ENCODE measurements at places on chromosomes 5 and 9. TPM values are rescaled to one million over a fixed set of nuclear protein-coding genes. Genes with fewer than 3 reads are reported as not detected.

NNT gene
- total RNA-seq, result 27.3 TPM

LHX2 gene
- total RNA-seq, result 0.19 TPM

DNA sequence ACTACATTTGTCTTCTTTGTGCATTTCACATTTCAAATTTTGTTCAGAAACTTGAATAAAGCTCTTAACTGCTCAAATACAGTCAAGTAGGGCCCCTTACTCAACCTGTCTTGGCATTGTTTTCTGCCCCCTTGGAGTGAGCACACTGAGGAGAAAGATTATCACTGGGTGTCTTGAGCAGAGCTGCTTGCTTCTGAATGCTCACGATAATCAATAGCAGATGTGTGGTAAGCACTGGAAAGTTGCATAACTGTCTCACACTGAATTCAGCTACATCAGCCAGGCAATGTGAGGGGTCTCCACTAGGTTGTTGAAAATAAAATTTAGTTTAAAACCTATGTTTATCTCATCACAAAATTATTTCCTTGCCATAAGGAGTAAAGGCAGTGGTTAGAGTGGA is 7.8 kb upstream of the TNFAIP8 start:
- H3K27me3 ChIP-seq, result no peaks in the 10 kb centered on the region
- no peaks in the 10 kb centered on the region for H3K36me3 ChIP-seq
- no peak overlapping the region for H3K4me3 ChIP-seq
- no peak overlapping the region for H3K27ac ChIP-seq
- no peak for DNase-seq

DNA sequence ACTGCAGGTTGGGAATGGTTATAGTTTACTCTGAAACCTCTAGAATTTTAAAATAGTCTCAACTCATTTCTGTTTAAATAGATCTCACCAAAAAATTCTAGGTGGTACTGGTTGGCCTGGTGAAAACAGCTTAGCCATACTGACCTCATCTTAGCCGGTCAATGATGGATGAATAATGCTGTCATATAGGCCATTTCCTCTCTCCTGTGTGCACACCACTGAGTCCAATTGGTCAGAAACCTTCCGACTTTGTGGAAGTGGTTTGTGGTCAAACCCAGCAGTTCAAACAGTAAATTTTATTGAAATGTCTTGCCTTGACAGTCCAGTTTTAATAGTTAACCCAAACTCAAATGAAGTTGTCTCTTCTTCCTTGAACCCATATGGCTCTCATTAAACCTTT is 98.6 kb downstream of the GIN1 start:
- no peaks in the 10 kb centered on the region for H3K4me1 ChIP-seq
- no peaks in the 10 kb centered on the region for H3K36me3 ChIP-seq
- no peak overlapping the region for H3K4me3 ChIP-seq

GRCh38 chr9:74951725-74952151 is 974 bp downstream of the C9orf40 start:
- H3K4me3 ChIP-seq, result peak overlapping the region; percentile 81
- no peaks in the 10 kb centered on the region for H3K36me3 ChIP-seq
- peaks cover 12% of the 10 kb centered on the region for H3K4me1 ChIP-seq
- H3K27me3 ChIP-seq, result no peaks in the 10 kb centered on the region
- H3K27ac ChIP-seq, result no peak overlapping the region
- DNase-seq, result peak; percentile 59

- H3K27me3 ChIP-seq, result no peaks in the 10 kb centered on the region
- peaks cover 5% of the 10 kb centered on the region for H3K4me1 ChIP-seq
- H3K27ac ChIP-seq, result no peak overlapping the region
These were observed 148.4 kb upstream of the NFIL3 start for GRCh38 chr9:91572044-91572443.

DNA sequence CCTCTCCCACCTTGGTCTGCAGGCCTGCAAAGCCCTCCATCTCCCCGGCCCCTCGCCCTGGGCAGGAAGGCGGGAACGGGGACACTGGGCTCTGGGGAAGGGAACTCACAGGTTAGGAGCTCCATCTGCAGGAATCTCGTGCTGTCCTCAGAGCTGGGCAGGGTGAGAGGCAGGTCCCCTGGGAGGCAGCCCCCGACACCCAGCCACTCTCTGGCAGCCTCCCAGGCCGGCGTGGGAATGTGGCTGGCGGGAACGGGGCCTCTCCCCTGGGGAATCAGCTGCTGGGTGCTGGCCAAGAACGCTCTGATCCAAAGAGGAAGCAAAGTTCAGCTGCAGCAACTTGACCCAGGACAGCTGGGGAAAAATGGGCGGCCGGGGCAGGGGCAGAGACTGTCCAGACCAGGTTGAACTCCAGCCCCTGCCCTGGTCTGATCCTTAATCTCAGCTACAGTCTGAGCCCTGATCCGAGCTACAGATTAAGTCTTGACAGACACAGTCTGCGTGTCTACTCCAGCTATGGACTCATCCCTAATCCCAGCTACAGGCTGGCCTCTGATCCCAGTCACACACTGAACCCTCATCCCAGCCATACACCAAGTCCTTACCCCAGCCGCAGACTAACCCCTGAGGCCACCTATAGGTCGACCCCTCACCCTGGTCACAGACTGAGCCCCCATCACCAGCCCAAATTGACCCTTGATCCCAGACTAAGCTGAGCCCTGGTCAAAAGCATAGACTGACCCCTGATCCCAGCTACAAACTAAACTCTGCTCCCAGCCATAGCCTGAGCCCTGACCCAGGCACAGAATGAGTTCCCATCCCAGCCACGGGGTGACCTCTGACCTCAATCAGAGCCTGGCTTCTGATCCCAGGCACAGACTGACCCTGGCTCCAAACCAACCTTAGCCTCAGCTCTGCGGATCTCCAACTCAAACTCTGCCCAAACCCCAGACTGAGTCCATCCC is 37.3 kb upstream of the EGFL7 start:
- H3K4me3 ChIP-seq, result no peak overlapping the region
- H3K4me1 ChIP-seq, result no peaks in the 10 kb centered on the region
- H3K27ac ChIP-seq, result no peak overlapping the region

- no peaks in the 10 kb centered on the region for H3K27me3 ChIP-seq
- no peak for DNase-seq
- H3K36me3 ChIP-seq, result no peaks in the 10 kb centered on the region
- H3K4me1 ChIP-seq, result no peaks in the 10 kb centered on the region
These were observed 28.0 kb downstream of the TNIP1 start for GRCh38 chr5:151052836-151053235.

DNA sequence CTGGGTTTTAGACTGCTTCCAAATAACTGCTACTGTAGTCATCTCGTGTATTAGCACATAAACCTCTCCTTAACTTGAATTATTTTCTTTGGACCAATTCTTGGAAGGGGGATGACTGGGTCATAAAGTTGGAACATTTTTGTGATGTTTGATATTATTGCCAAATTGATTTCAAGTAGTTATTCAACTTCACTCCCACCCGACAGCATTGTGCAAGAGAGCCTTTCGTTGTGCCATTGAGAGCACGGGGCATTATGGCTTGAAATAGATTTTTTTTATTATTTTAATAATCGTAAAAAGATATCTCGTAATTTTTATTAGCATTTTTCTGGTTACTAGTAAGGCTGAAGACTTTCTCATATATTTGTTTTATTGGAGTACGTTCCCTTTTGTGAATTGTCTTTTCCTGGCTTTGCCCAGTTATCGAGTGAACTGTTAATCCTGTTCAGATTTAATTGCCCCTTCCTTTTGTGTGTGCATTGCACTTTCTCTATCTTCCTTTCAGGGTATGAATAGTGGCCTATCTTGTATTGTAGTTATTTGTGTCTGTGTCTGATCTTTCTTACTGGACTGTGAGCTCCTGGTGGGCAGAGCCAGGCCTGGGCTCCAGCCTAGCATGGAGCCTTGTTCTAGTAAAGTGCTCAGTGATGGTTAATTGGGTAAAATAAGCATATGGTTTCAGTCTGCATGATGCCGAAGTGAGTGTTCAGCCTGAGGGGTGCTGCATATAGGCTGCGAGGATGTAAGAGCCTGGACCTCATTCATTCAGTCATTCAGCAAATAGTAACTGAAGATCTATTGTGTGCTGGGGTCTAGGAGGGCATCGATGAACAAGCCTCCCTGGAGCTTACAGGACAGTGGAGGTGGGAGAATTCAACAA is 93.5 kb upstream of the SHB start:
- no peak for DNase-seq
- H3K4me3 ChIP-seq, result no peak overlapping the region
- no peak overlapping the region for H3K27ac ChIP-seq
- no peaks in the 10 kb centered on the region for H3K4me1 ChIP-seq
- no peaks in the 10 kb centered on the region for H3K36me3 ChIP-seq

DNA sequence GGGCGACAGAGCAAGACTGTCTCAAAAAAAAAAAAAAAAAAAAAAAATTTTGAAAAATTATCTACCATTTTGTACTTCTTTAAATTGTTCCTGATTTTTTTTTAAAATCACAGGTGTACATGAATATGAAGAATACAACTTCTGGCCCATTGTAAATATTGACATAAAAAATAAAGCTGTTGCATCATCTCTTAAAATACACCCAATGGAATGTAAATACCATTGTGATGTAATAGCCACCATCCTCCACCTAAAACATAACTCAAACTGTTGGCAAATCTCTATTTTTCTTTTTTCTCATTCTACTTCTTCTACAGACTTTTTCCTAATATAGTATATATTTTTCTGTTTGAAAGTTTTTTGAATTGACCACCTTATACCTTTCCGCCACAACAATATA is 61.0 kb upstream of the TEX48 start:
- no peaks in the 10 kb centered on the region for H3K27me3 ChIP-seq
- no peaks in the 10 kb centered on the region for H3K36me3 ChIP-seq
- H3K4me1 ChIP-seq, result no peaks in the 10 kb centered on the region
- no peak overlapping the region for H3K4me3 ChIP-seq
- DNase-seq, result no peak

DNA sequence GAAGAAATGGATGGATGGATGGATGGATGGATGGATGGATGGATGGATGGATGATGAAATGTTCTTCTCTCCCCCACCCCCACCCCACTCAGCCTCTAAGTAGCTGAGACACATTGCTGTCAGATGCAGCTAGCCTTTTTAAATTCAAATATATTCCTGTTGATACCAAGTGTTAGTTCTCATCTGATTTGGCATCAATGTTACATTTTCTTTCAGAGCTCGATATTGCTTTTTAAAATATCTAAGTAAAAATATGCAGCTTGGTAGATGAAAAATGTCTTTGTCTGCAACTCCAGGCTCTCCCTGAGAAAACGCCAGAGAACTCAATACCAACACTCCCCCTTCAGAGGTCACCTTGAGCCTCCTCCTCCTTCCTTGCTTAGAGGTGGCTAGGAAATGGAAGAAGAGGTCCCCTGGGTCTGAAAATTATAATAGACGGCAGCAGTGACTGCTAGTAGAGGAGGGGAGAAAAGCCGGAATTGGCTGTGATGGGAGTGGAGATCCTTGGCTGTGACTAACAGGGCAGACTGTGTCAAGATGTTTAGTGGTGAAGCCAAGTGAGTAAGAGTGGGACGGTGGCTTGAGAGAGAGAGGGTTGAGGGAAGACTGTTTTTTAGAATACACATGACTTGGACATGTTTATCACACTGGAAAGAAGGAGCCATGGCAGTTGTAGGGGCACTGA is 156.0 kb downstream of the ZNF462 start:
- no peak overlapping the region for H3K4me3 ChIP-seq
- DNase-seq, result no peak
- H3K4me1 ChIP-seq, result no peaks in the 10 kb centered on the region

GRCh38 chr9:109568568-109569210 is 70.6 kb upstream of the PTPN3 start:
- no peak overlapping the region for H3K27ac ChIP-seq
- no peaks in the 10 kb centered on the region for H3K36me3 ChIP-seq
- H3K4me1 ChIP-seq, result no peaks in the 10 kb centered on the region

DNA sequence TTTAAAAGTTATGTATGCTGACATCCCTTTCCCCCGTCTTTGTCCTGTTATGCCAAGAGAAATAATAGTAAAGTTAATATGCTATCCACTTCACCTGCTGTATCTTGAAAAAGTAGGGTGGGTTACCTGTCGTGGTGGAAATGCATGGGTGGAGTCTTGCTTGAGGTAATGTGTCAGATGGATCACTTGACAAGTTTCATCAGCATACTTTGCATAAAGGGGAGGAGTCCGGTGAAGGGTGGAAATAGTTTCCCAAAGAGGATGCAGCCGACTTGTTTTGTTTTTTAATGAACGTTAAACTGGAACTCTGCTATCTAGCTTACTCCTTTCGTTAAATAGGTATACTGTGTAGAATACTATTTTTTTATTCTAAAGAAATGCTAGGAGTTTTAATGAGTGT is 9.0 kb upstream of the DMRT3 start:
- peaks cover 79% of the 10 kb centered on the region for H3K27me3 ChIP-seq
- no peaks in the 10 kb centered on the region for H3K36me3 ChIP-seq
- peak; percentile 76 for DNase-seq
- no peak overlapping the region for H3K27ac ChIP-seq

- H3K4me1 ChIP-seq, result peaks cover 3% of the 10 kb centered on the region
- H3K36me3 ChIP-seq, result 0 out of 2 replicates have a peak, but pooled peaks cover 4% of the 10 kb centered on the region
- H3K4me3 ChIP-seq, result no peak overlapping the region
- H3K27me3 ChIP-seq, result no peaks in the 10 kb centered on the region
- H3K27ac ChIP-seq, result no peak overlapping the region
These were observed 46.2 kb upstream of the IFNE start for GRCh38 chr9:21528123-21528808.

- H3K36me3 ChIP-seq, result no peaks in the 10 kb centered on the region
- no peak overlapping the region for H3K4me3 ChIP-seq
- H3K27me3 ChIP-seq, result no peaks in the 10 kb centered on the region
- H3K27ac ChIP-seq, result no peak overlapping the region
These were observed 1000.6 kb upstream of the DMAC1 start for GRCh38 chr9:8800196-8800595.

GRCh38 chr9:114655689-114656088 is 1.9 kb downstream of the TEX53 start:
- peaks cover 4% of the 10 kb centered on the region for H3K4me1 ChIP-seq
- DNase-seq, result no peak
- no peaks in the 10 kb centered on the region for H3K27me3 ChIP-seq
- no peak overlapping the region for H3K4me3 ChIP-seq
- no peaks in the 10 kb centered on the region for H3K36me3 ChIP-seq
- no peak overlapping the region for H3K27ac ChIP-seq

DNA sequence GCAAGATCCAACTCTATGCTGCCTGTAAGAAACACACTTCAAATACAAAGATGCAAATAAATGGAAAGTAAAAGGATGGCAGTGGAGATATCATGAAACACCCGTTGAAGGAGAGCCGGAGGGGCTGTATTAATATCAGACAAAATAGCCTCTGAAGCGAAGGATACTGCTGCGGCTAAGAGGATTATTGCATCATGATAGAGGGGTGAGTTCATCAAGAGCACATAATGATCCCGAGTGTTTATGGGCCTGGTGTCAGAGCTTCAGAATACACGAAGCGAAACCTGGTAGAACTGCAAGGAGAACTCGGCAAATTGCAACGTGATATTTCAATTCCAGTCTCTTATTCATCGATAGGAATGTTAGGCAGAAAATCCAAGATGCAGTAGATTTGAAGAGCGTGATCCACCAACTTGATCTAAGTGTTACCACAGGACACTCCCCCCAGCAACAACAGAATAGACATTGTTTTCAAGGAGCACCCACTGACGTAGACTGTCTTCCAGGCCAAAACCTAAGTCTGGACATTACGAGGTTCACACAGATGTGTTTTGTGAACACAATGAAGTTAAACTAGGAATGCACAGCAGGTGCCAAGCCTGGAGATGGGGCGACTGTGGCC is 27.7 kb upstream of the QSOX2 start:
- no peaks in the 10 kb centered on the region for H3K4me1 ChIP-seq
- H3K4me3 ChIP-seq, result no peak overlapping the region
- DNase-seq, result no peak
- H3K27me3 ChIP-seq, result no peaks in the 10 kb centered on the region

- 0 out of 2 replicates have a peak overlapping the region, but pooled peaks have one; percentile 30 for H3K27ac ChIP-seq
- peaks cover 12% of the 10 kb centered on the region for H3K4me1 ChIP-seq
- DNase-seq, result no peak
- H3K27me3 ChIP-seq, result no peaks in the 10 kb centered on the region
These were observed 194.6 kb downstream of the AOPEP start for GRCh38 chr9:94921092-94921471.

All from GM23338 (cell line).